Fibroblast of the conjunctiva (primary cell): ENCODE measurements at places on chromosomes 16 and 17.
A peak's percentile ranks its signal among the peaks of the same experiment; 100 is the strongest.

DNA sequence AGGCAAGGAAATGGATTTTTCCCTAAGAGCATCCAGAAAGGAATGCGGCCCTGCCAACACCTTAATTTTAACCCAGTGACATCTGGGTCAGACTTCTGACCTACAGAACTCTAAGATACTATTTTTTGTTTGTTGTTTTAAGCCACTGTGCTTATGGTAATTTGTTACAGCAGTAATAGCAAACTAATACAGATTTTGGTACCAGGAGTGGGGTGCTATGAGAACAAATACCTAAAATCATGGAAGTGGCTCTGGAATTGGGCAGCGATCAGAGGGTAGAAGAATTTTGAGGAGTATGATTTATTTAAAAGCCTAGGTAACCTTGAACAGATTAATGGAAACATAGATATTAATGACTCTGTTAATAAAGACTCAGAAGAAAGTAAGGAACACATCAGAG lies 208.2 kb downstream of the ZNF423 start:
- no peak for DNase-seq

DNA sequence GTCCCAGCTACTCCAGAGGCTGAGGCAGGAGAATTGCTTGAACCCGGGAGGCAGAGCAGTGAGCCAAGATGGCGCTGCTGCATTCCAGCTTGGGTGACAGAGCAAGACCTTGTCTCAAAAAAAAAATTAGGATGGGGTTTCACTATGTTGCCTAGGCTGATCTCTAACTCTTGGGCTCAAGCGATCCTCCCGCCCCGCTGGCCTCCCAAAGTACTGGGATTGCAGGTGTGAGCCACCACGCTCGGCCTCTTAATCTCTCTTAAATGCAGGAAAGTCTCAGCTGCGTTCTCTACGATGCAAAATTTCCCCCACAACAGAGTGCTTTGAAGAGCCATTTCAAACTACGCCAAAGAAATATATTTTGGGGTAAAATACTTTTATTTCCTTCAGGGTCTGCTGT lies 5.9 kb upstream of the WDR59 start:
- DNase-seq = no peak

DNA sequence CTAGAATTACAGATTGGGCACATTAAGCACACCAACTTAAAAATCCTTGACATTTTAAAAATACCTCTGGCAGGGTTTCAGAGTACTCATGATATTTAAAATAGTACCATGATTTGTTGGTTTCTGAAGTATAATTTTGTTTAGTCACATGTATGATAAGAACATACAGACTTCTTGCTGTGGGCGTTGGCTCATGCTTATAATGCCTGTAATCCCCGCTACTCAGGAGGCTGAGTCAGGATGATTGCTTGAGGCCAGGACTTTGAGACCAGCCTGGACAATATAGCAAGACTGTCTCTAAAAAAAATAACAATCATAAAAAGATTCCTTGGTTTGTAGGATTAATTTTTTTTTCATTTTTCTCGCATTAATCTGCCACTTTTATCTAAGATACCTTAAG lies 78.5 kb downstream of the NOS2 start:
- no peak for DNase-seq

DNA sequence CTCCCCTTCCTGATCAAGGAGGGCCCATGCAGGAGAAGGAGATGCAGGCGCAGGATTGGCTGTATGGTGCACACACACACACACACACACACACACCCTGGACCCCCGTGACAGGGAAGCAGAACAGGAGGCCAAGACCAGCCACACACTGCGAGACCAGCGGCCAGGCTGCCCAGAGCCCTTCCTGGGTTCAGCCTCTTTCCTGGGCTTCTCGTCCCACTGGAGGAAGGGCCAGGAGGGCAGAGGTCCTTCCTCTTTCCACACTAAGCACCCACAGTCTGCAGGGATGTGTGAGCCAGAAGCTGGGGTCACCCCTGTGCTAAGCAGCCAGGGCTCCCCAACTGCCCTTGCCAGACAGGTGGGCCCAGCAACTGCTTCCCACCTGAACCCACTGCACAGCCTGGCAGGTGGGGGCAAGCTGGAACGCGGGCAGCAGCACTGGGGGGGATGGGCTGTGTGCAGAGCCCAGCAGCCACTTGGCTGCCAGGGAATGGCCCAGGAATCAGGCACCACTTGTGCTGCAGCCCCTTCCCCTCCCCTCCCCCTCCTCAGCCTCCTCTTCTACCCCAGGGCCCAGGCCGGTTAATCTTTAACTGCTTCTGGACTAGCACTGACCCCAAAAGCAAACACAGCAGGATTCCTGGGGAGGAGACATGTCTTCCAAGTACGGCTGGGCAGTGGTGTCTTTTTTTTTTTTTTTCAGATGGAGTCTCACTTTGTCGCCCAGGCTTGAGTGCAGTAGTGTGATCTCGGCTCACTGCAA lies 44.6 kb upstream of the SLC38A10 start:
- no peak for DNase-seq

DNA sequence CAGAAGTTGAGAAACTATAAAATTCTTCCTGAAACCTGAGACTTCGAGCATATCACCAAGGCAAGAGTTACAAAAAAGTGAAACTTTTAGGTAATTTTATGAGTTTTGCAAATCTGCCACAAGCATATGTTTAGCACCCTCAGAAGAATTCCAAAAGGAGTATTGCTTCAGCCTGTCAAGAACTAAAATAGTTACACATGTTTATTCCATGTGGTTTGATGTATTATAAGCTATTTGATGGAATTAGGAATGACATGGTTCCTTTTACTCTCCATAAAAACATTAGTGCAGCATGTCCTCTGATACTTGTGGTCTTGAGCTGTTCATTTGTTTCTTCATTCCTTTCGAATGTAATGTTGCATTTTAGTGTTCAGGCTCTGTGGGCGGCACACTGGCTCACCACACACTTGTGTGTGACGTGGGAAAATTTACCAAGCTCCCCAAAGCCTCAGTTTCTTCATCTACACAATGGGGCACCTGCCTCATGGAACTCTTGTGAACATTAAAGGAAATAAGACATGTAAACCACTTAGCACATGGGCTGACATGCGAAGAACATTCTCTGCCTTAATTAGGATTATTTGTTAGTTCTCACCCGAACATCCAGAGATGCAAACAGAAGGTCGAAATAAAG lies 204.2 kb upstream of the FOXF1 start:
- DNase-seq = peak; percentile 9
